H4 (cell line): ENCODE measurements at places on chromosomes 5 and 9. TPM values are rescaled to one million over a fixed set of nuclear protein-coding genes. Genes with fewer than 3 reads are reported as not detected.
A peak's percentile ranks its signal among the peaks of the same experiment; 100 is the strongest.

GRCh38 chr9:87678650-87679355 is 47.1 kb upstream of the CTSL start:
- peak; percentile 65 for DNase-seq

DNA sequence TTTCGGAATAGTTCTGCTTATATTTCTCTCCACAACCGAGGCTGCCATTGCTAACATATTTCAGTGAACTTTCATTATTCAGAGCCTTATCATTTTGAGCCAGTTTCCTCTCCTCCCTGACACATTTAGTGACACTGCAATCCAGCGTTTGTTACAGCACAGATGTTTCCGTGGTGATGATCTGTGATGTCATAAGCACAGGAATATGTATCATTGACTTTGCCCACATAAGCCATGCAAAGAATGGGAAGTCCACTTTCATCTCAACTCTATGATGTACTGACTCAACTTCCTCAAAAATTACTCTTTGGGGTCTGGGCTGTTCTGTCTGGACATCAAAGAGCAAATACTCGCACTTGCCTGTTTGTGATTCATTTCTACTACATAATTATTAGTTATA is 291.8 kb downstream of the EBF1 start:
- no peak for DNase-seq

GRCh38 chr5:52010454-52010853 is 627.2 kb downstream of the ISL1 start:
- DNase-seq: no peak

DNA sequence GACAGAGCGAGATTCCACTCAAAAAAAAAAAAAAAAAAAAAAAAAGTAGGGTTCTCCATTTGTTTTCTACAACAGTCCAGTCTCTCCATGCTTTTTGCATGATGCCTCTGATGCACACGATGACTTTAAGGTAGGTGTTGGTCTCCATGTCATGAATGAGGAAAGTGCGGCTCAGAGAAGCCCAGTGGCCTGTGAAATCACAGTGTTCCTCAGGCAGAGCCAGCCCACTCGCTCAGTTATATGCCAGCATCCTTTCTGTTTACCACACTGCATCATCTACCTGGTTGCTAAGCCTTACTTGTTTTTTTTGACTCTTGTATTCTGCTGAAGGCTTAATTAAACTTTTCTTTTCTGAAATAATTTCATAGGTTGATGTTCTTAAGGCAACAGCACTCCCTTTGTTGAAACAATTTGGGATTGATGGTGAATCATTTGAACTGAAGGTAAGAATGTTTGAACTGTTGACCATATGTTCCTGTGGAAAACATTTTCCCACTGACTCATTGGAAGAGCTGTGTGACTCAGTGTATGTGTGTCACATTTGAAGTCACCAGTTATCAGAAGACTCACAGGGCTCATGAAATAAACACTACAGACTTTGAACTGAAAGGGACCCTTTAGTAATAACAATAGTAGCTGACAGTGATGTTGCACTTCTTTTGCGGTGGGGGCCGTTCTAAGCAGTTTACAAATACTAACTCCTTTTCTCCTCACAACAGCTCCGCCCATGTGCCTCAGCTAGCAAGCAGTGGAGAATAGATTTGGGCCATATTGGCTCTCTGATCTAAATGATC is 40.2 kb downstream of the RCL1 start:
- DNase-seq: peak; percentile 91

The DNM1 gene
- total RNA-seq: 19.7 and 20.0 TPM in 2 replicates

GRCh38 chr9:136623842-136624183 is 38.9 kb upstream of the EGFL7 start:
- DNase-seq: no peak

The SLC46A2 gene
- total RNA-seq: not detected in 2 replicates

DNA sequence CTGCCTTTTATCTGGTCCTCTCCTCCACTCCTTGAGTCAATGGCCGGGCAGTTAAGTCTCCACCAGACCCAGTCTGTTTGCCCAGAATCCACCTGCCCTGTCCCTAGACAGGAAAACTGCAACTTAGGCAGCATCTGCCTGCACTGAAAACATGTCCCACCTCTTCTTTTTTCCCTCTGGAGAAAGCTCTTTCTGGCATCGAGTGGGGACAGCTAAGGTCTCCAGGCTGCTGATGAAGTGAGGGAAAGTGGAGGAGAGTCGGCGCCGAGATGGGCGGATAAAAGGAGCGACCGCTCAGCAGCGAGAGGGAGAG is 243 bp upstream of the SHISAL2B start:
- no peak for DNase-seq

The PPP3R2 gene
- not detected in 2 replicates for total RNA-seq

DNA sequence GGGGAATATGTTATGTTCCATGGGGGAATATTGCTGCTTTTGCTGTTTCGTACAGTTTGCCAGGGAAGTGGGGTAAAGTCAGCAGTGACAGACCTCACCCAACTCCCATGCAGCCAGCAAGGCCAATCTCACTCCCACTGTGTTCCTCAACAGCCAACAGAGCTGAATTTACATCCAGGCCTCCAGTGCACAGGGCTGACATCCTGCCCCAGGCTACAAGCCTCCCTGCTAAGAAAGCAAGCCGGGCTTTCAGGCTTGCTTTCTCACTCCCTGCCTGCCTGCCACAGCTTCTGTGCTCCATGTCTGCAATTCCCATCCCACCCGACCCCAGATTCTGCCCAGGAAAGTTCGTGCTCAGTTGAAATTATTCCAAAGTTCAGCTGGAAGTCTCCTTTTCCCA is 25.5 kb upstream of the SNCAIP start:
- no peak for DNase-seq

DNA sequence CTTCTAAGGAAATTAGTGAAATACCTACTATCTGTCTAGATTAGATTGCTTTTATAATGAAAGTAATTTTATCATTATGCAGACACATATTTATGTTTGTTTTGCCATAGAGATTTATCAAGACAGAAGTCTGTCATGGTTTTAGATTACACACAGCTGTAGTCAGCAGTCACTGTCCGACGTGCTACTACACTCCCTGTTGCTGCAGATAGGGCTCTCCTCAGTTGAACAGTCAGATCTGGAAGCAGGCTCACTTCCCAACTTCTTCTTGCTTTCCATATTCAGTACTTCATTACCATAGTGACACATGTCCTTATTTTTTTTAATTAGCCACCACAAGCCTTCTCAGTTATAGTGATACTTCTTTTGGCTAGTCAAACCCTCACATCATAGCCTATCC is 329.9 kb upstream of the ITGA1 start:
- no peak for DNase-seq

- no peak for DNase-seq
Observed at GRCh38 chr5:76408104-76408654, 5.1 kb downstream of the IQGAP2 start.

The SPOCK1 gene
- 5.9 and 9.0 TPM in 2 replicates for total RNA-seq

The RASA1 gene
- 20.7 and 26.1 TPM in 2 replicates for total RNA-seq

The STK32A gene
- 0.04 and 0.77 TPM in 2 replicates for total RNA-seq

DNA sequence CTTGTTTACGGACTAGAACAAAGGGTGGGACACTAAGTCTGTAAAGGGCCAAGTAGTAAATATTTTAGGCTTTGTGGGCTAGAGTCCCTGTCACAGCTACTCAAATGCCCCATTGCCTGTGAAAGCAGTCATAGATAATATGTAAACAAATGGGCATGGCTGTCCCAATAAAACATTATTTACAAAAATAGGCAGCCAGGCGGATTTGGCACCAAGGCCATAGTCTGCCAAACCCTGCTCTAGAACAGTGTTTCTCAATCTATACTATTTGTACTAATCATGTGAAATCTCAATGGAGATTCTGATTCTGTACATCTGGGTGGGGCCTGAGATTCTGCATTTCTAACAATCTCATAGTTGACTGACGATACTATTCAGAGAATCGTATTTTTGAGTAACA is 92.0 kb downstream of the RFX3 start:
- no peak for DNase-seq

DNA sequence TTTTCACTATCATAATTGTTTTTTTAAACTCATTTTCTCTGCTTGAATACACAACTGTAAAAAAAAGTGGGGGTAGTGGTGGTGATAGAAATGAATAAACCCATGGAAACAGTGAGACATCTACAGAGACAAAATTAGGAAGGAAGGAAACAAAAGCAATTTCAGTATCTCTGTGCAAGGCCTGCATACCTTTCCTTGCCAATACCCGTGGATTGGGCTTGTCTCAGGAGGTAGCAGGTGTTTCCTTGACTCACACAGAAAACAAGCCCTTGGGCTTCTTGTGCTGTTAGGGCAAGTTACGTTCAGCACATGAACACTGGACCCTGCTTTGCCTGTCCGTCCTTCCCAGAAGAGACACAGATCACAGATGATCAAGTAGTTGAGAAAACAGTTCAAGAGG is 372.2 kb downstream of the ZSWIM6 start:
- DNase-seq: no peak

The GPX8 gene
- 129 and 152 TPM in 2 replicates for total RNA-seq

DNA sequence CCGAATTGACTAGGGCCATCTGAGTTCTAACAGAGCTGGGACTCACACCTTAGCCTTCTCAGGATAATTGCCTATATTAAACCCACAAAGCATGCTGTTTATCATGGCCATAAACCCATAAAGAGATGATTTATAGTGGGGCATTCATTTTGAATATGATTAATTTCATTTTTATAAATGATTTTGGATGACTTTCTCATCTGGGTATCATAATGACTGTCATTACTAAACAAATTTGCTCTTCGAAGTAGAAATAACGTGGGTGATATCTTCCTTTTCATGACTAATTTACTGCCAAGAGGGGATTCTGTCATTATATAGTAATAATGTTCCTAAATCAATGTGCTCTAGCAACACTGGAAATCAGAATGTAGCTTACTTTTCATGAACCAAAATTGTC is 498.2 kb downstream of the CDH12 start:
- no peak for DNase-seq

- DNase-seq: no peak
Observed at GRCh38 chr9:124457079-124457886, 7.0 kb downstream of the ADGRD2 start.

GRCh38 chr9:123424552-123425225 is 68.7 kb downstream of the CRB2 start:
- no peak for DNase-seq

The MIGA2 gene
- 9.3 and 18.2 TPM in 2 replicates for total RNA-seq

DNA sequence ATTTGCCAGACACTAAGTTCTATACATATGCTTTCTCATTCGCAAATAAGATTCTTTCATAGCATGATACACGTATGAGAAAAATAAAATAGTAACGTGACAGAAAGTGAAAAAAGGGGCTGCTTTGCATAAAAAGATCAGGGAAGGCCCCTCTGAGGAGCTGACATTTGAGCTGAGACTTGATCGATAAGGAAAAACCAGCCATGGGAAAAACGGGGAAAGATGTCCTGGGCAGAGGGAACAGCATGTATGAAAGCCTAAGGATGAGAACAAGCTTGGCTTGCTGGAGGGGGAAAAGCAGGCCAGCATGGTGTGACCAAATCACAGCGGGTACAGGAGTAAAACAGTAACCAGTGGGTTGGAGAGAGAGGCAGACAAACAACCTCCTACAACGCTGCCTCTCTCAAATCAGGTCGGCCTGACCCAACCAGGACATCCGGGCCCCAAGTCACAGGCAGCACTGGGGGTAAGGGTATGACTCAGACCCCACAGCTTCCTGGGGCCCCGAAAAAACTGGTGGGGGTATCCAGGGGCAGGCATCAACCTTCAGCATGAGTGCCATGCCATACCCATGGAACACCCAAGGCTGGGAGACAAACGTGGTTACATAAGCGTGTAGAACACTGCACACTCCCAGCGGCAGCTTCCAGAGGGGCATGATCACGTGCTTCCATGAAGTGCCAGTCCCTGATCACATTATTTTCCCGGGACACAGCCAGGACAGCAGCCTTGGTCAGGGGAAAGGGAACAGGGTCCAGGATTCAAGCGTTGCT is 2.2 kb downstream of the TNIP1 start:
- DNase-seq: no peak

- DNase-seq: no peak
Observed at GRCh38 chr9:136618580-136619547, 43.9 kb upstream of the EGFL7 start.

The SOHLH1 gene
- total RNA-seq: not detected in 2 replicates

The BAAT gene
- not detected in 2 replicates for total RNA-seq

GRCh38 chr5:51033215-51033614 is 350.0 kb upstream of the ISL1 start:
- no peak for DNase-seq

GRCh38 chr5:126054577-126055347 is 368.4 kb upstream of the GRAMD2B start:
- no peak for DNase-seq

DNA sequence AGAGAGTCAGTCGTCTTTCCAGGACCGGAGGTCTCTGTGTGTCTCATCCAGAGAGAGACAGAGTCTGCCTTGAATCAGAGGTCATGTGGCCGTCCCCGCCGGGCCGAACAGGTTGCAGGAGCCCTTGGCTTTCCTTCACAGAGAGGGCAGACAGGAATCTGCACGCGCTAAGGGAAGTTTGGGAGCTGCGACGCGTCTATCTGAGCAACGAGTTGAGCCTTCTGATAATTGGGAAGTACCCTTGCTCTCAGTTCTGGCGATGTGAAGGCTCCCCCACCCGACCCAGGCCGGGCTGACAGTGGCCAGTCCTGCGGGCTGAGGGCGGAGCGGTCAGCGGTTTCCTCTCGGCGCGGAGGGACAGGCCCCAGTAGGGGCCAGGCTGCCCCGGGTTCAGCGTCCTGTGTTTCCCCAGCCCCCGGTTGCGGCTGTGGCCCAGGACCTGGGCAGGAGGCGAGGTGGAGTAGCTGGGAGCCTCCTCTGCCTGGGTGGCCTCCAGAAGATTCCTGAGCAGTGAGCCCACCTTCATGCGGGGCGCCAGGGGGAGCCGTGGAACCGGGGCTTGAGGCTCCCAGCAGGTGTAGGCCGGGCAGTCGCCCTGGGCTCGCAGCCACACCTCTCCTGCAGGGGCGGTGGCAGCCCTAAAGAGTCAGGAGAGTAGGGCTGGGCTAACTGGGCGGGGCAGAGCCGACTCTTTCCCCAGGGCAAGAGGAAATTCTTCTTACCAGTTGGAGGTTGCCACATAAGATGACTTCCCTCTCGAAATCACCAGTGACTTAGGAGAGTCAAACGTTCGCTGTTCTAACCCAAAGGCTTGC is 13.9 kb downstream of the NR2F1 start:
- no peak for DNase-seq

DNA sequence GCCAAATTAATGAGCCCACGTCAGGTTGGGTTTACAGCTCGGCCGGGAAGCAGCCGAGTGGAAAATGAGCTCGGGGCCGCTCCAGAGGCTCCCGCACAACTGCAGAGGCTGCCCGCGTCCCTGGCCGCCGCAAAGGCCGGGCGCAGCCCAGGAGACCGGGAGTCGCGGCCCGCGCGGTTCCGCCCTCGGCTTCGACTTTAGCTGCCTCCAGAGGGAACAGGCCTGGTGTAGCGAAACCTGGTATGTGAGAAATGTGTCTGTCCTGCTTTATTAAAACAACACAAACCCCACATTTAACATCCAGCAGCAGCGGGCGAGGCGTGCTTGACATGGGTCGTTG is 66.2 kb downstream of the FOXD1 start:
- DNase-seq: no peak
